ENCODE measurements at places on chromosomes 7 and 10. TPM values are rescaled to one million over a fixed set of nuclear protein-coding genes. Genes with fewer than 3 reads are reported as not detected.

GRCh38 chr10:18086746-18087145, 53.5 kb upstream of the CACNB2 start:
- DNase-seq = no peak

DNA sequence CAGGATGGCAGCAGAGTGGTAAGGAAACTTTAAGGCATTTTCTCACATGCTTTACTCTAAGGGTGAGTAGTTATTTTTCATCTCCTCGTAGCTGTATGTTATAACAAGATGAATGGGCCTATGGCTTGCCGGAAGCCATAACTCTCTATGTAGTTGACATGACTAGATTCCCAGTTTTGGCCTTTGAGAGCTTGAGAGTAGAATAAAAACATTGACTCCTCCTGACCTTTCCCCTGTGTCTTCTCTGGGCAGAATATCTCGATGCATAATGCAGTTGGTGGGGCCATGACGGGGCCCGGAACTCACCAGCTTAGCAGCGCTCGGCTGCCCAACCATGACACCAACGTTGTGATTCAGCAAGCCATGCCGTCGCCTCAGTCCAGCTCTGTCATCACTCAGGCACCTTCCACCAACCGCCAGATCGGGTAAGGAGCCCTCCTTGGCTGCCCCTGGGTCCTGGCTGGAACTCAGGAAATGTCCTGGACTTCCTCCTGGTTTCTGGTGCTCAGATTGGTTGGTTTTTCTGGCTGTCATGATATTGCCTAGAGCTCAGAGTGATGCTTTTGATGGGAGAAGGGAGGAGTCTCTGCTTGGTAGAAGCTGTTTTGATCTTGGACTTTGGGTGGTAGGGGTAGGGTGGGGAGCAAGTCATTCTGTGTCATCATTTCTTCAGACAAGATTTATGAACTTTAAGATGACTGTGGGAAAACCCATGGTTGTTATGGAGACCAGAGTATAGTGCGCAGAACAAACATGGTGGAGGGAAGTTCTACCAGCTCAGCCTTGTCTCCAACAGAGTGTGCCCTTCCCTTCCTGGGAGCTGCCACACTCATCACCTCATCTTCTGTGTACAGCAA, 158.0 kb downstream of the CREB5 start:
- DNase-seq = no peak

DNA sequence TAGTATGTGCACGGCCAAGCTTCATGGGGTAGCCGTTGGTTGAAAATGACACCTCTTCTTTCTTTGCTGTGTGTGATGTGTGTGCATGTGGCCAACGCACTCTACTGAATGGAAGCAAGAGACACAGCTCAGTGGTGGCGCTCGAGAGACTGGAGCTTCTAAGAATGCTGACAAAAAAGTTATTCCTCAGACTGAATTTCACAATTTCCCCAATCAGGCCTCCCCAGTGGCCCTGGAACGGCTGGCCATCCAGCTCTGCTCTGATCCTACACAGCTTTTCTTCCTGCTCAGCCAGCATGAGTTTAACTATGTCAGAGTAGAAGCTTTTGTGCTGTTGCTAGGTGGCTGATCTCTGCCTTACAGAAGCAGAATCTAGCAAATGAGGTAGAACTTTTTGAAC, 186.7 kb upstream of the PLXDC2 start:
- DNase-seq = no peak

Gene TDRD1
- total RNA-seq = not detected

Gene SEMA4G
- 1.6 TPM for total RNA-seq

GRCh38 chr10:117673230-117674010, 130.9 kb downstream of the EMX2 start:
- DNase-seq = no peak
